Stimulated activated CD4-positive, alpha-beta T cell treated with anti-CD3 and anti-CD28 coated beads, Interleukin-1b, Interleukin-23, amount 100 ng/mL, for 4 hours (primary cell): ENCODE measurements at places on chromosomes 1 and 21.

GRCh38 chr1:65995928-65996327, 203.2 kb downstream of the PDE4B start:
- no peak for DNase-seq

DNA sequence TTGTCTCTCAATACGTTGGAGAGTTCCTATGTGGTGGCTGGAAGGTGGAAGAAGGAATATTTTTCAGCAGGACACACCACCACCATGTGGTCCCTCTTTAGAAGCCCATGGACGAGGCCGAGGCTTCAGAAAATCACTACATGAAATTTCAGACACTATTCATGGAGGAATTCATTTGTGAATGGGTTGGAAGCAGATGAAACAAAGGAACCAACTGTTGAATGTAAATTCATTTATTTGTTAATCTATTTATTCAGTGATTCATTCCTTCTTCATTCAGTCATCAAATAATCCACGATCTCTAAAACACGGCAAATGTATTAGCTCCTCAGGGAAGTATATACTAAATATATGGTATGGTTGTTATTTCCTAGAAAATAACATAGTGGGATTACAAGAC, 12.2 kb downstream of the SLC35F3 start:
- no peak for DNase-seq

DNA sequence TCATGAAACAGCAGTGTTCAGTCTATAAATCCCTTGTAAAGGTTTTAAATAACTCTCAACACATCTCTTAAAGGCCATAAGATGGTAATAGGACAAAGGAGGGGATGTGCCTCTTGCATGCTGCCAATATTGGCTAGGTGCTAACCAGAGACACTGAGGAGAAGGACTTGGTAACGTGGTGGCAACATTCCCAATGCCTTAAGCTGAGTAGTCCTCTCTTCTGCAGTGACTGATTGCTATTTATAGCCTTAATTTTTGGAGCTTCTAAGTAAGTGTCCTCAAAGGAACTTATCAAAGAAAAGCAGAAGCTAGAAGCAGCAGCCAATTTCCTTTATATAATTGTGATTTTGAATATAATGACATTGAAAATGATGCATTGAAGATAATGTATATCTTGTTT, 63.0 kb downstream of the DPT start:
- no peak for DNase-seq

DNA sequence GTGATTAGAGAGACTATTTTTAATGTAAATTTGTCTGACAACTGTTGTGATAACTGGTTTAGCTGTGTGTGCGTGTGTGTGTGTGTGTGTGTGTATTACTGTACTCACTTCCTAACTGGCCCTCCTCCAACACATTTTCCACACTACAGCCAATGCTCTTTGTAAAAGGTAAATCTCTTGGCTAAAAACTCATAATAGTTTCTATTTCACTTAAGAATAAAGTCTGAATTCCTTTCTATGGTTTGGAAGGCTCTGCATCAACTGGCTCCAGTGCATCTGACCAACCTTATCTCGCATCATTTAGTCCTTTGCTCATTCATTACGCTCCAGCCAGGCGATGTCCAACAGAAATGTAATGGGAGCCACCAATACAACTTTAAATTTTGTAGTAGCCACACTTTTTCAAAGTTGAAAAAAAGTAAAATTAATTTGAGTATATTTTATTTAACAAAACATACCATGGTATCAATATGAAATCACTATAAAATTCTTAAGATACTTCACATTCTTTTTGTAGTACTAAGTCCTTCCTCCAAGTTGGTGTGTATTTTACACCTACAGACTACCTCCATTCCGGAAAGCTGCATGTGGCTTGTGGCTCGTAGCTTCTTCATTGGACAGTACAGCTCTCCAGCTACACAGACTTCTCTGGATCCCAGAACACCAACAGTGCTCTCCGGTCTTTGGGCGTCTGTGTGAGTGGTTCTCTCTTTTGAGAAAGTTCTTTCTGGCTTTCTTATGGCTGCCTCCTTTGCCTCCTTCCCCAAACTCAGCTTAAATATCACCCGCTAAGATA, 68.9 kb downstream of the NRIP1 start:
- DNase-seq: no peak
